ENCODE measurements at places on chromosomes 5 and 9.

- DNase-seq: no peak
These were observed 32.2 kb upstream of the EBF1 start for GRCh38 chr5:159131951-159132350.

DNA sequence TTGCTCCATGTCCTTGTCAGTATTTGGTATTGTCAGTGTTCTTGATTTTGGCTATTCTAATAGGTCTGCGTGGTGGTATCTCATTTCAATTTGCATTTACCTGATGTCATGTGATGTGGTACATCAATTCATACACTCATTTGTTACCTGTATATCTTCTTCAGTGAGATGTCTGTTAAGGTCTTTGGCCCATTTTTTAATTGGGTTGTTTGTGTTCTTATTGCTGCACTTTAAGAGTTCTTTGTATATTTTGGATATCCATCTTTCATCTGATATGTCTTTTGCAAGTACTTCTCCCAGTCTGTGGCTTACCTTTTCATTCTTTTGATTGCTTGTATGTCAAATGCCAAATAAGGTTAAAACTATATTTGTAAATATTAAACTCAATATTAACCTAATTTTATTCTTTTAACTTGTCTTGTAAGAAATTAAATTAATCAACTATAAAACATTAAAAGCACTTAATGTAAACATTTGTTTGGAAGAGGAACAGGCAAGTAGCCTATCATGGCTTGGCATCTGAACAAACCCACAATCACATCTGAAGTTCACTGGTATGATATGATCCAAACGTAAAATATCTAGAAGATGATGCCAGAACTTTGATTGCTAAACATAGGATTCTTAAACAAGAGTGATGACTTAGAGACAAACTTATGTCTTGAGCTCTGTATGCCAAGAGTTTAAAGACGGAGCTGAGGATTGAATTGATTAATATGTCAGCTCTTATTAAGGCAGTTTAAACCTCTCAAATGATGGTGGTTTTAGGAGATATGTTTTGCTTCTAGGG lies 587.3 kb downstream of the ANXA1 start:
- no peak for DNase-seq

DNA sequence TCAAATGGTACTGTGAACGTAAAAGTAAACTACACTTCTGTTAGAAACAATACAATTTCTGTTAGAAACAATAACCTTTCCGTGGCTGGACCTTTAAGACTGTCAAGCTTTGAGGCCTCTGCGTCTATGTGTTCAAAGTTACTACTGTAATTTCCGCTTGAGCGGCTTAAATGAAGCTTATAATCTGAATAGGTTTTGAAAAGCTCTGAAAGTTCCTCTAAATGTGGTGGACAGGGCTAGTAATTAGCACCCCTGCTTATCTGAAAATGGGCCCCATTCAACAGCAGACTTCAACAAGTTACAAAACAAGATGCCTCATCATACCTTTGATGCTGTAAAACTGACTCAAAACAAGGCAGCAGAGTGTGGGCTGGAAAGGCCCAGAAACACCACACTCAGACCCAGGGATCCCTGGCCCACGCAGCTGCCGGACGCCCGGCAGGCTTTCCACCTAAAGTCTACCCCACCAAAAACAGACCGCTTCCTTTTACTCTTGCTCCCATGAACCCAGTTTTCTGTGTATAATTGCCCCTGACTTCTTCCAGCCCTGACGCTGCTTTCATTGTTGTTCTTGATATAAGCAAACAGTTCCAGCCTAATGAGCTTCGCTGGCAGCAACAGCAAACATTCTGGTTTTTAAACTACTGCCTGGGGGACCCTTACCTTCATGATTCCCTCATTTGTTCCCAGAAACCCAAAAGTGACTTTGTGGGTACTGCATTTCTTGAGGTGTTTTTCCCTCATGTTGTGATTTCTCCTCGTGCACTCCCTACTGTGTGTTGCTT lies 66.7 kb downstream of the TLE1 start:
- DNase-seq: no peak

- DNase-seq: no peak
These were observed 6.4 kb downstream of the ENTREP1 start for GRCh38 chr9:69331444-69331843.

DNA sequence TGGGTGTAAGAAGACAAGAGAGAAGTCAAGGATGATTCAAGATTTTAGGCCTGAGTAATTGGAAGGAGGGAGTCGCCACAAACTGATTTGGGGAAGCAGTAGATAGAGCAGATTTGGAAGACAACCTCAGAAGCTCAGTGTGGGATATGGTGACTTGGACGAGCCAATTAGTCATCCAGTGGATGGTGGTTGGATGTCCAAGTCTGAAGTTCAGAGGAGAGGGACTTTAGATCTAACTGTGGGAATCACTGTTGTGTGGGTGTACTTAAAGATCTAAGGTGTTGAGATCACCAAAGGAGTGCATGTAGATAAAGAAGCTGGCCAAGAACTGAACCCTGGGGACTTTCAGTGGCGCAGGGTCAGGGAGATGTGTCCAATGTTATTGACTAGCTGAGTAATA lies 2.2 kb downstream of the IDNK start:
- DNase-seq: no peak

DNA sequence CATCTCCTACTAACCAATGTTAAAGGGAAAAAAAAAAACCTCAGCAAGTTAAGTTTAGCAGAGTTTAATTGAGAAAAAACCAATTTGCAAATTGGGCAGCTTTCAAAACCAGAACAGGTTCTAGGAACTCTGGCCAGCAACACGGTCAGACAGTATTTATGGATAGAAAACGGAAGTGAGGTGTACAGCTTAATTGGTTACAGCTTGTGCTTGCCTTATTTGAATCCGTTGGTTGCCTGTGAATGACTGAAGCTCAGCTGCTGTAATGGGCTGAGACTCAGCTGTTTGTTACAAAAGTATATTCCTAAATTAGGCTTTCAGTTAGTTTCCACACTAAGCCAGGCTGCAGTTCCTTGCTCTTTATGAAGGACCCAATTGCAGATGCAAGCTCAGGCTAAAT lies 217.0 kb downstream of the SREK1 start:
- DNase-seq: no peak

DNA sequence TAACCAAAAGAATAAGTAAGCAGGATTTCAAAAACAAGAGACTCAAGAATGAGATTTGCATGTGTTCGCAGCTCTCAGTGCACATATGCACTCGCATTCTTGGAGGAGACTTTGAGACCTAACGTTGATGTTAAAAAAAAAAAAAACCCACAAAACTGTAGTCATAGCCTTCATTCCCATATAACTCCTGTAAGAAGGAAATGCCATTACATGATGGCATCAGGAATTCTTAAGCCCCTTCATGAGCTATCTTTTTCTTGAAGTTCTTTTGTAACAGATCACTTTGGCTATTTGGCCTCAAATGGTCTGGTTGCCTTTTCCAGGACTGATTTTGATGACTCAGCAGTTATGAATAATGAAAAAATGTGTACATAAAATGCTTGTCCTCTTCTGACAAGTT lies 113.8 kb downstream of the ALDH1A1 start:
- DNase-seq: no peak

DNA sequence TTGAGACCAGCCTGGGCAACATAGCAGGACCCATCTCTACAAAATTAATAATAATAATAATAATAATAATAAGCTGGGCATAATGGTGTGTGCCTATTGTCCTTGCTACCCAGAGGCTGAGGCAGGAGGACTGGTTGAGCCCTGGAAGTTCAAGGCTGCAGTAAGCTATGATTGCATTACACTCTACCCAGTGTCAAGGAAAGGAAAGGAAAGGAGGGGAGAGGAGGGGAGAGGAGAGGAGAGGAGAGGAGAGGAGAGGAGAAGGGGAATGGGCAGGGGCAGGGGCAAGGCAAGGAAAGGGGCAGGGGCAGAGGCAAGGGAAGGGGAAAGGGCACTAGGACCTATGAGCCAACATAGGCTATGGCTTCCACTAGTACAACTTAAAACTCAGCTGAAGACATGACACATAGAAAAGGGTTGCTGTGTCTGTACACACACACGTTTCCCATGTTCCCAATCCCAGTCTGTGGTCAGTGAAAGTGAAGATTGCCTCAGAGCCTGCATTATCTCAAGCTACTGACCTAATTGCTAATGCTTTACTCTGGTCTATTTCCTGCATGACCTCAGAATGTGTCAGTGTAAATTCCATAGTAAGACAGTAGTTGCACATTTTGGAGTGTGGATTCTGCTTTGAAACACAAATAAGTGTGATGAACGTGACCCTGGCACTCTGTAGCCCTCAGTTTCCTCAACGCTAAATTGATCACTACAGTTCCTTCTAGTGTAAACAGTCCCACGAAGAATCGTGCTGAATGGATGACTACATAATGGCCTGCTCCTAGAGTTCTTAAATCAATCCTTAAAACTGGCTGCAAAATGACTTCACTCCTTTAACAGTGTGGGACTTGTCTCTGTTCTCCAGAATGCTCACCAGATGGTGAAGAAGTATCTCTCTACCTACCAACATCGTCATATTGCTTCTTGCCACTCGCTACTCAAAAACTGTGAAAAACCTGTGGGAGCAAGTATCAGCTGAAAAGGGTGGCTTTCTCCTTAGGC lies 497.0 kb downstream of the RAB3C start:
- no peak for DNase-seq

- no peak for DNase-seq
These were observed 1.8 kb upstream of the CNOT6 start for GRCh38 chr5:180492226-180492903.

- no peak for DNase-seq
These were observed 250.8 kb downstream of the ENC1 start for GRCh38 chr5:74389531-74390305.

- DNase-seq: no peak
These were observed 392.1 kb downstream of the DNAH5 start for GRCh38 chr5:13552361-13552760.

DNA sequence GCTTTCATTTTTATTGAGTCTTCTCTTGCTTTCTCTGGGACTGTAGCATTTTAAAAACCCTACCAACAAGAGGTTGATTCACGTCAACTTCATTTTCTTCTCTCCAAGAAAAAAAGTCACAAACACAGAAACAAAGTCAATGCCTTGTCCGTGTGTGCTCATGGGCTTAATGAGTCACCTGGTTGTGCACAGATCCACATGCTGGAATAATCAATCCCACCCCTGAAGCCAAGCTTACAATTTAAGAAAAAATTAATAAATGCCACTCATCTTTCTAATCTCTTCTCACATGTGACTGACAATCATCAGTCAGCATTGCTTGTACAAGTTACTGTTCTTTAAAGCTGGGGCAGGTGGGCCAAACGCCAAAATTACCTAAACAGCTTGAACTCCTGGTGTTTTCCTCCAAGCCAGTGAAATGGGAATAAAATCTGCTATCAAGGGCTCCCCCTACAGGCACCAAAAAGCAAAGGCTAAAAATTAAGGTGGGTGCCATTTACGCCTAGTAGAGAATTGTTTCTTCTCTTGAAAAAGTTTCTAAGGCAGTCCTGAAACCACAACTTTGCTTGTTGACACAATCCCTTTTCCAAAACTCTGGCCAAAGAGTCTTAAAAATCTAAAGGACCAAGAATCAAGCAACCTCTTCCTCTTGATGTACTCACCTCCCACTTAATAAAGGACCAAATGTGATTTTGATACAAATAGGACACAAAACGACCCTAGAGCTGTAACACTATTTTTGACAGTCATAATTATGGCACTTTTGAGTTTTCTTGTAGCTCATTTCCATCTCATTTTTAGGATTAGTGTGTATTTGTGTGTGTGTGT lies 21.3 kb downstream of the TRMO start:
- DNase-seq: no peak

GRCh38 chr5:6598351-6598900 lies 34.4 kb downstream of the NSUN2 start:
- DNase-seq: no peak

GRCh38 chr5:110478895-110479294 lies 247.6 kb downstream of the TMEM232 start:
- no peak for DNase-seq

DNA sequence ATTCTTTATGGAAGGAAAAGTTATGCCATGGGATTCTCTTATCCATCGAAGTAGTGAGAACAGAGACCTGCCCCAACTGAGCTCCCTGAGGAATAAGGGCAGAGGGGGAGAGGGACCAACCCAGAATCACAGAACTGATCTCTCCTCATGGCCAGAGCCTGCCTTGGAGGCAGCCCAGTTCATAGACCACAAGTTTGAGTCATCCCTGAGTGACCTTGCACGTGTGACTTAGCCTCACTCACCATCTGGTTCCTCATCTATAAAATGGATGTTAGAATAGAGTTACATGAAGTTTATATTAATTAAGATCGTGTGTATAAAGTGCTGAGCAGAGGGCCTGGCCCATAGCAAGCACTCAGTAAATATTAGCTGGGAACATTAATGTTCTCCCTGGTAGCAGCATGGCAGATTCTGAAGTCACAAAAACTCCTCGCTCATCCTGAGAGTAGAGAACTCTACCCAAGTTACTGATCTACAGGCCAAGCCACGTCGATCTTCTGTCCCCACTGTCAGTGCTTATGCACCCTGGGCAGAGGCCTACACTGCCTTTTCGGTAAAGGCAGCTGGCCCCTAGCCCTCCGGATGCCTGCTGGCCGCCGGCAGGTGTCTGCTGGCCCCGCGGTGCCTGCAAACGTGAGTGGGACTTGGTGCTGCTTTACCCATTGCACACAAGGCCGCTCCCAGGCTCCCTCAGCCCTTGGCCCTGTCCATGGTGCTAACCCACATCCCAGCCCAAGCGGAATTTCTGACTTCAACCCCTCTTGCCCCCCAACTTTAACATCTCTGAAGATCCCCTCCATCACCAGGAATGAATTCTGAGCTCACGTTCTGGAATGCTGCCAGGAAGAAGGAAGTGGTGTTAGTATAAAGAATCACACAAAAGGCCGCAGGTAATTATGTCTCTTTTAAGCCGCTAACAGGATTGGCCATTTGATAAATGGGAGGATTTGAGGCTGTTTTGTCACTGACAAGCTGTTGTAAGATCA lies 61.1 kb upstream of the ARAP3 start:
- DNase-seq: no peak

DNA sequence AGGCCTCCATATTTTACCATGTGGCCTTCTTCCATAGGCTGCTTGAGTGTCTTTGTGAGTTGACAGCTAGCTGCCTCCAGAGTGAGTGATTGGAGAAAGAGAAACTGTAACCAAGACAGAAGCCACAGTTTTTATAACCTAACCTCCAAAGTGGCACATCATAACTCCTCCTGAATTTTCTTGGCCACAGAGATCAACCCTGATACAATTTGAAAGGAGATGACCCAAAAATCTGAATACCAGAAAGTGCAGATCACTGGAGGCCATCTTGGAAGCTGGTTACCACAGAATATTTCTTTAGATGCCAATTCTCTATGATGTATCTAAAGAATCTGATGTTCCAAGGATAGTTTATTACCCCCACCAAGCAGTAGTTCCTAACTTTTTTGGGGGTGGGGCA lies 254.3 kb upstream of the PDE4D start:
- no peak for DNase-seq

DNA sequence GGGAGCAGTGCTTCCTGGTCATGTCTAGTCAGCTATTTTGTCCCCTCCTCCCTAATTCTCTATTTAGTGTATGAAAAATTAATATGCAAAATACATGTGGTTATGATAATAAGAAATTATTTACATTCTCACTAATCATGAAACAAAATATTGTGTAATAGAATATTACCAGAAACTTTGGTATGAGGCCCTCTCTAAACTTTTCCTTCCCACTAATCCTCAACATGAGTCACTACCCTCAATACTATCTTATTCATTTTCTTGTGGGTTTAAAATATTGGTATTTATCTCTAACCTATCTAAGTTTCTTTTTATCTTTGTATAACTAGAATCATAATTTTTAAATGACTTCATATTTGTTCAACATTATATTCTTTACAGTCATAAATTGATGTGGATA lies 545.9 kb upstream of the PTPRD start:
- DNase-seq: no peak
